Stimulated activated CD4-positive, alpha-beta T cell treated with anti-CD3 and anti-CD28 coated beads, Interleukin-2, amount 100 ng/mL, for 24 hours (primary cell): ENCODE measurements at places on chromosomes 4 and X.

DNA sequence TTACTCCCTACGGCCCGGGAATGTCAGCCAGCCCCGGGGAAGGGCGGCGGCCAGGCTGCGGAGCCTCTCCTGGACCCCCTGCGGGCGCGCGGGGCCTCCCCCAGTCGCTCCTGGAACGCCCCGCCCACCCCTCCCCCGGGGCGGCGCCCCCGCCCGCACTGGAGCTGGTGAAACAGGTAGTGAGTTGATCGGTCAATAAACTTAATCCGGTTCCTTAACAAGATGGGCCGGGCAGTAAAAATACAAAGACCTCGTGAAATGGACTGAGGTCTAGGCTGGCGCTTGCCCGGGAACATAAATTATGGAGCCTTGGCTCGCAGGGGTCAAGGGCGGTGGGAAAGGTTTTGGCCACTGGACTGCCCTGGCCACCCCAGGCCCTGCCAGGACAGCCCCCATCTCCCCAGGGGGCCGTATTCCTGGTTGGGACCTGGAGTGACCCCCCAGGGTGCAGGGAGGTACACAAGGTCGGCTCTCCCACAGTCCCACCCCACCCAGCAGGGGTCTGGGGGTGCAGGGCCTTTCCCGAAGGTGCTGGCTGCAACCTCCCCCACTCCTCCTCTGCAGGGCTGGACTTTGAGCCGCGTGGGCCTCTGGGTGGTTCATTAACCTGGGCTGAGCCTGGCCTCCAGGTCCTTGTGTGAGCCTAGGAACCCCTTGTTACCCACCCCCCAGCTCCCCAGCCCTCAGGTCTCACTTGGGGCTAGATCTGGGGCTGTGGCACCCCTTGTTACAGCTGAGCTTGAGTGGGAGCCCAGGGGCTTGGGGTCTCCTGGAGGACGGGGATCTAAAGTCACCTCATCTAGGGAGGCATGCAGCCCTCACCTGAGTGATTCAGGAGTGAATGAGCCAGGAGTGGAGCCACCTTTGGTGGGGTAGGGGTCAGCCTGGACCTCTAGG lies 2.5 kb downstream of the FGFR3 start:
- DNase-seq = no peak

DNA sequence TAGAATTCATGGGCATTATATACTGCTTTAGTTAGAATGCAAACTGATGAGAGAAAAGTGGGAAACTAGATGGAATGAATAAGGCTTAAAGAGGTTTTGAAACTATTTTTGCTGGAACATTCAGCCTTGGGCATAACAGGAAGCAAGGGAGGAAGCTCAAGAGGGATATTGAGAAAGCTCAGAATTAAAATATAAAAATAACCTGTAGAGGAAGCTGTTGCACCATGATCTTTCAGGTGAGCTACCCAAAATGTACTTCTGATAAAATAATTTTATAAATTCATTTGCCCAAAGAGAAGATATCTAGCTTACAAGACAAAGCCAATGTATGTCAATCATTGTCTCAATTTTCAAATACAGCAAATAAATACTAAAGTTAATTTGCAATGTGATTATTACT lies 11.3 kb downstream of the GC start:
- DNase-seq = no peak

DNA sequence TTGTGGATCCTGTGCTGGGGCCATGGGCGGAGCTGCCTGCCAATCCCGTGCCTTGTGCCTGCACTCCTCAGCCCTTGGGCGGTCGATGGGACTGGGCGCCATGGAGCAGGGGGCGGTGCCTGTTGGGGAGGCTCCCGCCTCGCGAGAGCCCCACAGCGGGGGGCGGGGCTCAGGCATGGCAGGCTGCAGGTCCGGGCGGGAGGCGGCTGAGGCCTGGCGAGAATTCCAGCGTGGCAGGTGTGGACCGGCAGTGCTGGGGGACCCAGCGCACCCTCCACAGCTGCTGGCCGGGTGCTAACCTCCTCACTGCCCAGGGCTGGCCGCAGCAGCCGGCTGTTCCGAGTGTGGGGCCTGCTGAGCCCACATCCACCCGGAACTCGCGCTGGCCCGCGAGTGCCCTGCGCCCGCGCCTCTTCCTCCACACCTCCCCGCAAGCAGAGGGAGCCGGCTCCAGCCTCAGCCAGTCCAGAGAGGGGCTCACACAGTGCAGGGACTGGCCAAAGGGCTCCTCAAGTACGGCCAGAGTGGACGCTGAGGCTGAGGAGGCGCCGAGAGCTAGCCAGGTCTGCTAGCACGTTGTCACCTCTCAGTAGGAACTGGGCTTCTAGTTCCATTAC lies 85.9 kb downstream of the GBA3 start:
- no peak for DNase-seq

DNA sequence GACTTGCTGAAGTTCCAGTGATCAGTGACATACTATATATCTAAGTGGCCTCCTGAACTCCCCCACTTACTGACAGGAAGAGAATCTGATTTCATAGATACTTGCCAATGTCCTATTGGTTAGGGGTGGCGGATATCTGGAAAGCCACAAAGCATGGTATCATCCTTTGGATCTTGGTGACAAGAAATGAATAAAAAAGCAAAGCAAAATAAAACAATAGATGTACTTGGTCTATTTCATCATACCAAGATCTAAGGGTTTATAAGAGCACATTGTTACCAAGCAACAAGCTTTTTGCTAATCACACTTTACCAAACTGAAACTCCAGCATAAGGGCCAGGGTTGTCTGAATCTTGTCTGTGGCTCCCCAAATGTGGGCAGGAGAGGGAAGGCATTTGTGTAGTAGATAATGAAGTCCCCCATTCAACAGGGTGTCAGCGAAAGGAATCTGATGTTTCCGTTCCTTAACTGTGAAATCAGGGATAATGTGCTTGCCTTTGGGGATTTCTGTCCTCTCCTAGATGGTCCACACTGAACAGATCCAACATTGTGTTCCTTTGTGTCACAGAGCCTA lies 125.0 kb upstream of the SMIM10 start:
- no peak for DNase-seq

DNA sequence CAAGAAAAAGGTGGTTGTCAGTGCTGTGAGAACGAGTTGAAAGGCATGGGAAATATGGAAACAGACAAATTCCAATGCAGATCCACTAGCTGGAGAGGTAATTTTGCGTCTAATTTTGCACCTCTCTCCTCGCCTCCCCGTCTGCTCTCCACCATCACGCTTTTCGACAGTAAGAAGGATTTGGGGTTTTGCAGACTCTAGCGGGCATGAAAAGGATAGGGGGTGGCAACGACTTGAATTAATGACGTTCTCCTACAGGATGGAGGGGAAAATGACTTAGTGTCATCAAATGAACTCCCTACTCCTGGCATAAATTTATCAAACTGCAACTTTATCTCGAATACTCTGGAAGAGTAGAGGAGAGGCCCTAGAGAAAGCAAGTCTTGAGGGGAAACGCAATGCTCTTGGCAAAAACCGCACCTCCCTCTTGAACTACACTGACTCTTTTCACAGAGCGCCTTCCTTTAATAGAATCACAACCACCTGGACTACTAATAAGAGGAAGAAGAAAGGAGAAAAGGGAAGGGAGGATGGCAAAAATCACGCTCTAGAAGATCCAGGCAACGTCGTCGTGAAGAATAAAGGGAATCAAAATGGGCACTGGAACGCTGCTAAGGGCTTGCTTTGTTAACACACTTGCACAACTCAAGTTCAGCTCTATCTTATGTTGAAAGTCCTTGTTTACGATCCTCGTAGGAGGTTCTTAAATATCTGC lies 871 bp upstream of the SLITRK2 start:
- no peak for DNase-seq

DNA sequence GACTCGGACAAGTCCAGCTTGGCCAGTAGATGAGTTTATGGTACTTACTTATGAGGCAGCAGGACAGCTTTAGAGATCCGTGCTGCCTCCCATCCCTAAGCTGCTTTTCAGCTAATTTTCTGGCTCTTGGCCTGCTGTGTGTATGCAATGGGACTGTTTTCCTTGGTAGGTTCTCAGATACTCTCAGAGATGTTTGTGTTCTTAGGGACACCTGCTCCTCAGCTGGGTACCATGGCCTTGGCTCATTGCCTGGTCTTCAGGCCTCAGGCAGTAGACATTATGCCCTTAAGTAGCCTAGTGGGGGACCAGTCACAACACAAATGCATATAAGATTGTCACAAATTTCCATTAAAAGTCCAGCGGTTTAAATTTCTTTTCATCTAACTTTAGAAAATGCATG lies 688.0 kb downstream of the PCDH7 start:
- no peak for DNase-seq
